ENCODE measurements at places on chromosomes 11 and 22.

- peak; percentile 36 for DNase-seq
Observed at GRCh38 chr22:46041642-46042041, 64.7 kb upstream of the WNT7B start.

DNA sequence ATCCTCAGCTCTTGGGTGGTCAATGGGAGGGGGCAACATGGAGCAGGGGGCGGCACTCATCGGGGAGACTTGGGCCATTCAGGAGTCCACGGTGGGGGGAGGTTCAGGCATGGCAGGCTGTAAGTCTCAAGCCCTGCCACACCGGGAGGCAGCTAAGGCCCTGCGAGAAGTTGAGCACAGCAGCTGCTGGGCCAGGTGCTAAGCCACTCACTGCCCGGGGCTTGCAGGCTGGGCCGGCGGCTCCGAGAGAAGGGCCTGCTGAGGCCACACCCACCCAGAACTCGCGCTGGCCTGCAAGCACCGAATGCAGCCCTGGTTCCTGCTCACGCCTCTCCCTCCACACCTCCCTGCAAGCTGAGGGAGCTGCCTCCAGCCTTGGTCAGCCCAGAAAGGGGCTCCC, 131.4 kb downstream of the OR4C45 start:
- no peak for DNase-seq

DNA sequence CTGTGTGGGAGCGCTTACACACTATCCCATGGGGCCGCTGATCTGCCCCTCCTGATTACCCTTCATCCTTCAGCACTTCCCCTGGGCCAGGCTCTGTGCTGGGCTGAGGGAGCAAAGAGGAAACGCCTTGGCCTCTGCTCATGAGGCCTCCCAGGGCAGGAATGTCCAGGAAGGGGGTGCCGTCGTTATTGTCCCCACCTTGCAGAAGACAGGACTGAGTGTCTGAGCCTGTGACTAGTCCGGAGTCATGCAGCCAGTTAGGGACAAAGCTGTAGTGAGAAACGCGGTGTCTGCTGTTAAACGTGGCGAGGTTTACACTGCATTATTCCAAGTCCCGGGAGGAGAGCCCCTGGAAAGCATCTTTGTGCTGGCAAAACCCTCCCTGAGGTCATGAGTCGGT, 160.0 kb downstream of the TRIM29 start:
- peak; percentile 20 for DNase-seq

DNA sequence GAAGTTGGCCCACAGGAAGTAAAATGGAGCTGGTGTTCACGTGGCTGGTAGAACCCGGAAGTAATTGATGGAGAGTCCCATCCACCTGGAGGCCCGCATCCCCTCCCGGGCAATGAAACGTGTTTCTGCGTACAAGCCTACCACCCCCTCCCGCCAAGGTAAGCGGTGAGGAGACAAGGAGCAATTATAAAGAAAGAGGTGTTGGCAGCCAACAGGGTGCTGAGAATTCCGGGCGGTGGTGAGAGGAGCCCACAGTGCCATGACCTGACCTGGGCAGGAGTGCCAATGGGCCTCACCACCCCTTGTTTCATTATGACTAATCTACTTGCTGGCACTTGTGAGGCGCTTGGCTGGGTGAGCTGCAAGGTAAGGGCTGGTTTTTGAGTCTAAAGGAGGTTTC, 83.8 kb upstream of the BID start:
- DNase-seq = no peak

DNA sequence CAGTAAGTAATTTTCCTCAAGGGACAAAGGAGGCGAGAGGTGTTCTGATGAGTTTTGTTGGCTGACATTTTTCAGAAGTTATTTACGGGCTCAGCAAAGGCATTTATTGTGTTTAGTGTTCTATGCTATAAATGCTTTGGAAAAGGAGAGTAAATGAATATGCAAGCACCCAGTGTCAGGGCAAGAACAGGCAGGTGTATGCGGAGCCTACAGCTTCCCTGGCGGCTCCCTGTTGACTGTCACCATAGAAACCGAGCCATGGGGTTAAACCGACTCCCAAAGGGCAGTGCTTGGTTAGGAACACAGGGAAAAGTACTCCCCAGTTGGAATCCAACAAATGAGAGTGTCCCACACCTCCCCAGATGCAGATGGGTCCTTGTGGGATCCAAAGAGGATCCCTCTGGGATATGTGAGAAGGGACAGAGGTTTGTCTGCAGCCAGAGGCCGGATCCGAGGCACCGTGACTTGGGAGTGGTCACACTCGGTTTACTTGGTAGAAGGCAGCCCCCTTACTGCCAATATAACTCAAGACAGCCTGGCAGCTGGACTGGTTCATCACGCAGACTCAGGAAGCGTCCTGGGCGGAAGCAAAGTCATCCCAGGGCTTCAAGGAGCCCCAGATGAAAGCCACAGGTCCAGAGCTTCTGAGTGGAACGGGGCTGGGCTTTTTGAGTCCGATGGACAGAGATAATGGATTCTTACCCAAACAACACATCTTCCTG, 329.7 kb downstream of the CTTN start:
- DNase-seq = no peak

DNA sequence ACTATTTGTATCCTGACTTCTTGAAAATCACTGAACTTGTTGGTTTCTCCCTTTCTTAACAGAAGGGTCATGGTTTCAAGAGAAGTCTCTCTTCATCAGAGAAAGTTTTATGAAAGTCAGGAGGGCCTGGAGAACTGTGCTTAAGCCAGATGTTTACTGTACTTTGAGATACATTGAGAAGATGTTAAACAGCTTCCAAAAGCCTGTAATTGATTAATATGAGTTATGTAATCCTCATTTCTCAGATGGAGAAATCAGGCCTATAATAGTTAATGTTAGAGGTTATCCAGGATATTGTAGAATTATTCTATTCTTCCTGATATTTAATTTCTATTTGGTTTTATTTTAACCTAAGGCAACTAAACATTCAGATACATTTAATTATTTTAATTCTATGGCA, 97.1 kb upstream of the RAG2 start:
- no peak for DNase-seq

- DNase-seq = no peak
Observed at GRCh38 chr22:30047364-30047738, 32.9 kb upstream of the HORMAD2 start.
